Uterine smooth muscle cell (primary cell): ENCODE measurements at places on chromosomes 12 and 14. TPM values are rescaled to one million over a fixed set of nuclear protein-coding genes. Genes with fewer than 3 reads are reported as not detected.

AJUBA gene
- total RNA-seq = 30.9 and 65.7 TPM in 2 replicates

ZDHHC22 gene
- total RNA-seq = not detected in 2 replicates

OR6S1 gene
- not detected in 2 replicates for total RNA-seq

CLEC4C gene
- not detected in 2 replicates for total RNA-seq

SIRT4 gene
- total RNA-seq = 0.66 and 2.4 TPM in 2 replicates

ABCD4 gene
- total RNA-seq = 22.4 and 33.1 TPM in 2 replicates

FOXG1 gene
- under 0.01 TPM in 1 of 2 replicates, not detected in the other for total RNA-seq

METTL17 gene
- total RNA-seq = 42.4 and 75.1 TPM in 2 replicates

RBP5 gene
- total RNA-seq = 0.12 TPM in 1 of 2 replicates, not detected in the other

EIF2S1 gene
- total RNA-seq = 179 and 369 TPM in 2 replicates

COPZ1 gene
- 145 and 180 TPM in 2 replicates for total RNA-seq

TRPV4 gene
- 0.66 and 2.2 TPM in 2 replicates for total RNA-seq

LRFN5 gene
- 25.5 and 42.6 TPM in 2 replicates for total RNA-seq
